ENCODE measurements at places on chromosomes 7 and 10. TPM values are rescaled to one million over a fixed set of nuclear protein-coding genes. Genes with fewer than 3 reads are reported as not detected.

DNA sequence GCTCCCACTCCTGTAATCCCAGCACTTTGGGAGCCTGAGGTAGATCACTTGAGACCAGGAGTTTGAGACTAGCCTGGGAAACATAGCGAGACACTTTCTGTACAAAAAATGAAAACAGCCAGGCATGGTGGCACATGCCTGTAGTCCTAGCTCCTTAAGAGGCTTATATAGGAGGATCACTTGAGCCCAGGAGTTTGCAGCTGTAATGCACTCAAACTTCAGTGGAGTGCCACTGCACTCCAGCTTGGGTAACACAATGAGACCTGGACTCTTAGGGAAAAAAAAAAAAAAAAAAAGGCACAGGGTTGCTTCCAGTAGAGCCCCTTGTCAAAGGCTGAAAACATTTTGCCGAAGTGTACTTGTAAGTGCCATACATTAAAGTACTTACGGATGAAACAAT lies 195.3 kb downstream of the PHTF2 start:
- DNase-seq, result no peak
- H3K27ac ChIP-seq, result no peak overlapping the region
- H3K27me3 ChIP-seq, result no peaks in the 10 kb centered on the region
- H3K4me3 ChIP-seq, result no peak overlapping the region
- no peaks in the 10 kb centered on the region for H3K36me3 ChIP-seq

Gene RALA
- total RNA-seq, result 22.0 TPM

DNA sequence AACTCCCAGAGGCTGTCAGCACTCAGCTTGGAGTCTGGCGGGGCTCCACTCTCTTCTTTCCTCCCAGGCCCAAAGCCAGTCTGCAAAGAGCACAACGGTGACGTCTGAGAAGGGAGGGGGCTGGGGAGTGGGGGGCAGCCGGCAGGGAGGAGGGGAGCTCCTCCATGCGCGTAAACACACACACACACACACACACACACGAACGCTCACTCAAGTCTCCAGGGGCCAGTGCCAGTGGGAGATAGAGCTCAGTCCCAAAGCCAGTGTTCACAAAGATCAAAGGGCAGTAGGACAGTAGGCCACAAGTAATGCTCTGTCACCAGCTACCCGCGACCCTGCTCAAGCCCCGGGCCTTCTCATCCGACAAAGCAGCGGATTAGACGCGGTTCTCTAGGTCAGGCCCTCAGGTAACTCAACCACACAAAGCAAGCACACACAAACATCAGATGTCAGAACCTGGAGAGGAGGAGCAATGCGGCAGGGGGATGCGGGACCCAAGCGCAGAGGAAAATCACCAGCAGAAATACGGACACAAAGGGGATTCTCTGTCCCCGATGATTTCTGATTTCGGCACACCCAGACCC lies 19.9 kb downstream of the TCAF1 start:
- H3K4me3 ChIP-seq, result no peak overlapping the region
- DNase-seq, result no peak
- peaks cover 13% of the 10 kb centered on the region for H3K27me3 ChIP-seq
- peaks cover 13% of the 10 kb centered on the region for H3K4me1 ChIP-seq

GRCh38 chr10:34396663-34397062 lies 418.4 kb downstream of the PARD3 start:
- DNase-seq, result no peak
- H3K27ac ChIP-seq, result no peak overlapping the region
- H3K4me3 ChIP-seq, result no peak overlapping the region
- no peaks in the 10 kb centered on the region for H3K27me3 ChIP-seq
- no peaks in the 10 kb centered on the region for H3K4me1 ChIP-seq

DNA sequence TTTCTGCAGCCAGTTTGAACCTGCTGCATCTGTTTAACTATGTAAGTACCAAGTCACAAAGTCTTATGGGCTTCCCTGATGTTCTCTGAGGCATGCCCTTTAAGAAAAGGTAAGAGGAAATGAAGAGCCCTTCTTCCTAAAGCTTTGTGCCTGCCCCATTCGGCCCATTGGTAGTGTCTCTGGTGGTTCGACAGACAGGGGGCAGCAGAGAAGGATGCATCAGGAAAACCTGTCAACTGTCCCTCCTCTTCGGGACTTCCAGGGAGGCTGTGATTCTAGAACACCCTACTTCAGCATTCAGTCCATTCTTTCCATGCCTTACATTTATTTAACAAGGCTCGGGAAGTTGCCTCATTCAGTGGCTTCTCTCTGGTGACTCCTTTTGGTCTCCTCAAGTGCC lies 1.9 kb upstream of the SFRP4 start:
- no peak overlapping the region for H3K4me3 ChIP-seq
- H3K36me3 ChIP-seq, result no peaks in the 10 kb centered on the region
- peaks cover 15% of the 10 kb centered on the region for H3K27me3 ChIP-seq
- no peak overlapping the region for H3K27ac ChIP-seq
- DNase-seq, result no peak

DNA sequence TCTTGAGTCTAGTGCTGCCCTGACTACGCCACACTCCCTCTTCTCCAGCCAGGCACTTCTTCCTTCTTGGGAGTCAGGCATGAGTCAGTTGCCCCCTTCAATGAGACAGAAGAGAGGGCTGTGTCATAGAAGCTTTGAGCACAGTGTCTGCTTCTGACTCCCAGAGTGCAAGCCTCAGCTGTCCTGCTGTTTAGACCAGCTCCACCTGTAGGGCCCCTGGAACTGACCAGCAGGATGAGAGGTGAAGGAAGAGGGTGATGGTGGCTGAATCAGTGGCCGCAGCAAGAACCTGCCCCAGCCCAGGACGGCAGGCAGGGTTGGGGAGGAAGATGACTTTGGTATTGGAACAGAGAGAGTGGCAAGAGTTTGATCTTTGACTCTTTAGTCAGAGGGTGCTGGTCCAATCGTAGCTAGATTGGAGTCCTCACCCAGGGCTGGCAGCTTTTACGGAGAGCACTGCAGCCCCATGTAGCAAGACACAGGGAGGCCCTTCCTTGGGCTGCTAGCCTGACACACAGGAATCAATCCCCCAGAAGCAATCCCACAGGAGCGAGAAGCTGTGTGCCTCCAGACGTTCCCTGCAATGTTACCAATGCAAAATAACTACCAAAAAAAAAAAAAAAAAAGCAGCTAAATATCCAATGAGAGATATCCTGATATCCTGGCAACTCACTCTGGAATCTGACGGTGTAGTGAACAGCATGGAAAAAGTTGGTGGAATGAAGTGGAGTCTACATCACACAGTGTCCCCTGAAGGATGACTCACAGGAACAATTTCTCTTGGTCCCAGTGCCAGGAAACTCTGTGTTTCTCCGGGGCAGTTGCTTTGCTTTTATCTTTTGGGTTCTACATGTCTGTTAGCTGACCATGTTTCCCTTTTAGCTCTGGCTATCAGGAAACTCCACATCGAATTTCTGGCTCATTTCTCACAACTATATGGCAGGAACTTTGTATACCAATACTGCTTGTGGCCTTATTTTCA lies 6.9 kb downstream of the C10orf62 start:
- no peak for DNase-seq
- H3K27ac ChIP-seq, result no peak overlapping the region
- peaks cover 6% of the 10 kb centered on the region for H3K4me1 ChIP-seq
- H3K36me3 ChIP-seq, result no peaks in the 10 kb centered on the region
- no peak overlapping the region for H3K4me3 ChIP-seq

Gene OPN1SW
- total RNA-seq, result not detected

Gene GPR37
- total RNA-seq, result not detected

GRCh38 chr7:55558962-55559920 lies 13.1 kb downstream of the VOPP1 start:
- no peak for DNase-seq
- H3K4me1 ChIP-seq, result peaks cover 42% of the 10 kb centered on the region
- H3K27ac ChIP-seq, result no peak overlapping the region
- H3K4me3 ChIP-seq, result no peak overlapping the region
- H3K27me3 ChIP-seq, result no peaks in the 10 kb centered on the region
- peaks cover 9% of the 10 kb centered on the region for H3K36me3 ChIP-seq
